Fibroblast of skin of abdomen (primary cell): ENCODE measurements at places on chromosomes 13 and 19.

- DNase-seq, result no peak
These were observed 4.1 kb upstream of the SOX1 start for GRCh38 chr13:112062571-112063570.

- no peak for DNase-seq
These were observed 27.4 kb upstream of the CEBPA start for GRCh38 chr19:33329736-33330135.

DNA sequence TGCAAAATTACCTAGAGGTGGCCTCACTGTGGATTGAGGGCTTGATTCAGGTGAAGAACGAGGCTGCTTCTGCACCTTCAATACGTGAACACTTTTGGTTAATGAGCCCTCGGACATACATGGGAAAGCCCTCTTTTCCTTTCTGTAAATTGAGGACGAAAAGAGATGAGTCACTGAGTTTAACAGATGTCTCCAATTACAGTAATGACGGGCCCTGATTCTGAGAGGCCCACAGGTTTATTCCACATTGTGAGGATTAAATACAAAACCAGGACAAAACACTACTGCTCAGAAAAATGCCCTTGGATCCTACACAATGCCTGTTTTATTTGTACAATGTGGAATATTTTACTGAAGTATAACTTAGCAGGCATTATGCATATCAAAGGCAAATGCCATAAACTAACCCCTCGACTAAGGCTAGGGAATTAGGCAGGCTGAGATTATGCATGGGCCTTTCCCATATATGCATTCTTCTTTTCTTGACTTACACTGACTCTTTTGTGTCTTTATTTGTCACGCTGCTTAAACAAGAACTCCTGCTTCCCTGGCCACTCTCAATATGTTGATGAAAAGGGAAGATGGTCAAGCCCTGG, 819.9 kb downstream of the OLFM4 start:
- DNase-seq, result peak; percentile 13

GRCh38 chr13:111179908-111180760, 65.0 kb downstream of the ARHGEF7 start:
- no peak for DNase-seq

DNA sequence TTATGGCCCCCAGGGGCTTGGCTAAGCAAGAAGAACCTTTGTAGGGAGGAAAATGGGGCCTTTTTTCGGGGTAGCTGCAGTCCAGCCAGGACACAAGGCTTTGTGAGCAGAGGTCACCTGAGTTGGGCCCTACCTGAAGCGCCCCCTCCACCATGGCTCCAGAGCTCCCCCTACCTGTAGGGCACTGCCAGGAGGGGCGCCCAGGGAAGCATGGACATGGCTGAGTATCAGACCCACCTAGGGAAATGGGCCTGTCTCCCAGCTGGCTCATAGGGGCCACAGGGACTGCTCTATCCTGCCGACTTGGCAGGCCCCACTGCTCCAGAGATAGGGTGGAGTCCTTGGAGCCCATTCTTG, 9.0 kb upstream of the CEBPA start:
- DNase-seq, result no peak

- no peak for DNase-seq
These were observed 440.9 kb downstream of the TSHZ3 start for GRCh38 chr19:30908262-30908771.

GRCh38 chr19:756236-756635, 5.3 kb downstream of the MISP start:
- peak; percentile 28 for DNase-seq

DNA sequence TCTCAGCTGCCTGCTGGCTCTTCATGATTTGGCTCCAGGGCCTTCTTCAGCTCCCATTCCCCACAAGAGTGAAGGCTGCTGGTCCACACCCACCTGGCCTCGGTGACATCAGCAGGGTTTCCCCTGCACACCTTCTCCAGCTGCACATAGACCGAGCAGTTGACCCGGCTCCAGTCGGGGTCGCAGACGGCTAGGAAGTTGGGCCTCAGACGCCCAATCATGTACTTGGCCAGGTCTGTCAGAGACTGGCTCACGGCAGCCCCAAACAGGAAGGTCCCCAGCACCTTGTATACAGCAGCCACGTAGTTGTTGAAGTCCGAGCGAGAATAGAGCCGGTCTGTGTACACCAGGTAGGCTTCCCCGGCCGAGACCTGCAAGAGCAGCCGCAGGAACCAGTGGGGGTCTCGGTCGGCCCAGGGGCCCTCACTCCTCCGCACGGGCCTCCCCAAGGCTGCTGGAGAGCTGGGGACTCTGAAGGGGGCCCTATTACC, 3.8 kb downstream of the PLPP2 start:
- DNase-seq, result no peak

- DNase-seq, result no peak
These were observed 12.3 kb downstream of the COL4A2 start for GRCh38 chr13:110319397-110319773.

GRCh38 chr19:7873304-7874075, 700 bp downstream of the PRR36 start:
- no peak for DNase-seq

GRCh38 chr19:10206226-10206885, 11.6 kb upstream of the DNMT1 start:
- no peak for DNase-seq

- peak; percentile 100 for DNase-seq
These were observed 195.6 kb downstream of the GGACT start for GRCh38 chr13:100392709-100393630.
